CD14-positive monocyte (primary cell): ENCODE measurements at places on chromosomes 3 and 15.

- DNase-seq: peak; percentile 80
Measured at GRCh38 chr3:129593595-129594339, 12.7 kb downstream of the PLXND1 start.

GRCh38 chr3:71101014-71101413 lies 482.5 kb downstream of the FOXP1 start:
- no peak for DNase-seq

GRCh38 chr3:129239991-129240390 lies 9.4 kb upstream of the COPG1 start:
- peak; percentile 60 for DNase-seq

DNA sequence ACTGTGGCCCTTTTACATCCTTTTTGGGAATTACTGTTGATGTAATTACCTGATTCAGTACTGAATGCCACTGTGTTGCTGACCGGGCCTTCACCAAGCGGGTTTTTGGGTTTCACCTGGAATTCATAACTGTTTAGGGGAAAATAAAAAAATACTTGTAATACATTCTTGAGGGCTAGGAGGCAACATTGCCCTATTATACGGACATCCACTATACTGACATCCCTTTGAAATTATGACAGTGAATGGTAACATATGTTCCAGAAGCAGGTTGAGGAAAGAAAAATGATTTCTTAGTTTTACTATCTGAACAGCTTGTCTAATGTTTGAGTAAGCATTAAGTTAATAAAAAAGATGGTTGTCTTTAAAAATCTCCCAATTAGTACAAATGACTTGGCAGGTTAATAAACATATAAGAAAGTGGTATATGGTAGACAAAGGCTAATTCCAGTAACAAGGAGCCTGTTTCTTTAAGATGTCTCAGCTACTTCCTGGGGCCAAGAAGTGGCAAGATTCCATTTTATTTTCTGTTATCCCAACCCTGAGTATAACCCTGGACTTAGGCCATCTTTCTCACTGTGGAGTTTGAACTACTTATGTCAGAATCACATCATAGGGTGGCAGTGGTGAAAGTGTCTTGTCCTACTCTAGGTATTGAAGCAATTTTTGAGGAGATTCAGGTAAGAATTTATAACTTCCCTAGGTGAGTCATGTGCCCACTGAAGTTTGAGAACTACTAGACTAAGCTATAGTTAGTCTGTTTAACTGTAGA lies 45.5 kb downstream of the TFG start:
- no peak for DNase-seq

GRCh38 chr15:52558196-52558595 lies 10.6 kb downstream of the ARPP19 start:
- DNase-seq: peak; percentile 19

DNA sequence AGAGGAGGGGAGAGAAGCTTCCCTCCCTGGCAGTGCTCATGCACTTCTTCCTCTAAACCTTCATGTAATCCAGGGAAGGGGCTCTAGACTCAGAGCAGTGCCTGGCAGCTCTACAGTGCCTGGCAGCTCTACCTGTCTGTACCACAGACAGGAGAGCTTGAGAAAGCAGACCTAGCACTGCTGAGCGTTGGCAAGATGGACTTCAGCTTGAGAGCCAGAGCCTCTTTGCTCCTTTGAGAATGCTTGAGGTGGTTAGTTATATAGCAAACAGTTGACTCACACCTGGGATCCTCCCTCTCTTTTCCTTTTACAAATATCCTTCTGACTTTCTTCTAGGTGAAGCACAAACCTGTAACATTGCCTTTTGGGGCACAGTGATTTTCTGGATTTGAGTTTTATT lies 20.9 kb downstream of the FBXO22 start:
- DNase-seq: no peak
